ENCODE measurements at places on chromosomes 2 and 18.

DNA sequence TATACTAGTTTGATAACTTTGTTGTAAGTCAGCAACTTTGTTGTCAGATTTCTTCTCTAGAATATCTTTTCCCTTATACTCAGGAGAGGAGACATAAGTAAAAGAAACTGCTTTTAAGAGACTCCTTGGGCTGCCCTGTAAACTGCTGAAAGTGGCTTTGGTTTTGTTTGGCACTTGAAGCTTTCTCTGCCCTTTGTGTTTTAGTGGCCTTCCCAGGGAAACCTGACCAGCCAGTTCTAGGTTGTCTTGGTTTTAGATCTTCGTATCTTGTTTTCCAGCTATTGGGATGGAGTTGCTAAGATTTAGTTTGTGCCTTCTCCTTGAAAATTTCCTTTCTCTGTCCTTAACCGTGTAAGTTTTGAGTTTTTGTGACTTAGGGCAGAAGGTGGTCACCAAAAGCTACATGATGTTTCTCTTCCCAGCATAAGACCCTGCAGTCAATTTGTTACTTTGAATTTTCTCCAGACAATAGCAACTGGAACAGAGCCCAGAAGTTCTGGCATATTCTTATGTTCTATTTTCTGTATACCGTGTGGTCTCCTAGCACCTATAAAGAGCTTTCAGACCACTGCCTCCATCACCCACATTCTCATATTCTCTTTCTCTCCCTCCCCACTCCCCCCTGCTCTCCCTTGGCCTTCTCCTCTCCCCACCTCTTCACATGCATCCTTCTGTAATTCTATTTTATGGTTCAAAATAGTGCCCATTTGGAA is 81.1 kb downstream of the BOLA3 start:
- no peak for DNase-seq

GRCh38 chr2:64376926-64377325 is 77.0 kb upstream of the LGALSL start:
- DNase-seq: no peak

DNA sequence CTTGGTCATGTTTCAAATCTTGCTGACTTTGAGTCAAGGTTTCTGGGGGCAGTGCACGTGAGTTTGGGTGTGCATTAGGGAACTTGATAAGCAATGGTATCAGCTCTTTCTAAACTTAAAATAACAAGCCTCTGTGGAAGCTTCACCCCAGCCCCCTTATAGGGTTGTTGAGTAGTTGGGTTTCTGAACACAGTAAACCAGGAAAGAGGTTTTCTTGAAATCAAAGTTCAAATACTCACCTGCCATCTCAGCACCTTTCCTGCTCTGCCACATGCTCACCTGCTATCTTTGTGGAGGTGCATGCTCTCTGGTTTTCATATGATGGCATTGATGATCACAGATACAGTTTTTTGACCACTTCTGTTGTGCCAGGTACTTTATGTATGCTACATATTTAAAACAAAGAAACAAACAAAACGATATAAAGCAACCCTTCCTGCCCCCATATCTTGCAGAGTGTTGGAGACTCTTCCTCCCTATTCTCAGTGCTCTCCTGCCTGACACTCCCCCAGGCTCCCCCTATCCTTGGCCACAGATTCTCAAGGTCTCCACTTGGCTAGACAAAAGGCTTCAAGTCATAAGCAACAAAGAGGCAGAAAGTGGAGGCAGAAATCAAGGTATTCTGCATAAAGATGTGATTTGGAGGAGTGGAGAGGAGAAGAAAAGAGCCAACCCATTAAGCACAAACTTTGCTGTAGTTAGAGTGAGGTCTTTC is 360.6 kb downstream of the CYRIA start:
- DNase-seq: no peak

- no peak for DNase-seq
Observed at GRCh38 chr2:95350368-95350767, 52.1 kb upstream of the FAHD2A start.

DNA sequence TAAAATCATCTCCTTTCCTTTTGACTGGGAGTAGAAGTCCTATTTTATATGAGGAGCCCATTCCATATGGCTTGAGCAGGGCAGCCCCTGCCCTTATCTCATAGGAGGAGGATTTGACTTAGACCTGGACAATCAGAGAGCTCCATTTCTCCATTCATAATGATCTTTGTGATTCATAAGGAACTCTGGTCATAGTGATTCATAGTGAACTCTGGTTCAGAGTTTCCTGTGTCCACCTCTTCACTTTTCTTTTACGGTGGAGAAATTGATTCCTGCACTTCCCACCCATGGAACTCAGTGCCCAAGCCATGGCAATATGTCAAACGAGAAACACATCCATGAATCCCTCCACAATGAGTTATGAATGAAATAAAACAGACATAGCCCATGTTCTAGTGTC is 12.8 kb upstream of the MYO3B start:
- no peak for DNase-seq

GRCh38 chr2:217941886-217942728 is 60.7 kb downstream of the TNS1 start:
- DNase-seq: no peak

GRCh38 chr2:32452338-32453064 is 95.7 kb downstream of the BIRC6 start:
- no peak for DNase-seq

DNA sequence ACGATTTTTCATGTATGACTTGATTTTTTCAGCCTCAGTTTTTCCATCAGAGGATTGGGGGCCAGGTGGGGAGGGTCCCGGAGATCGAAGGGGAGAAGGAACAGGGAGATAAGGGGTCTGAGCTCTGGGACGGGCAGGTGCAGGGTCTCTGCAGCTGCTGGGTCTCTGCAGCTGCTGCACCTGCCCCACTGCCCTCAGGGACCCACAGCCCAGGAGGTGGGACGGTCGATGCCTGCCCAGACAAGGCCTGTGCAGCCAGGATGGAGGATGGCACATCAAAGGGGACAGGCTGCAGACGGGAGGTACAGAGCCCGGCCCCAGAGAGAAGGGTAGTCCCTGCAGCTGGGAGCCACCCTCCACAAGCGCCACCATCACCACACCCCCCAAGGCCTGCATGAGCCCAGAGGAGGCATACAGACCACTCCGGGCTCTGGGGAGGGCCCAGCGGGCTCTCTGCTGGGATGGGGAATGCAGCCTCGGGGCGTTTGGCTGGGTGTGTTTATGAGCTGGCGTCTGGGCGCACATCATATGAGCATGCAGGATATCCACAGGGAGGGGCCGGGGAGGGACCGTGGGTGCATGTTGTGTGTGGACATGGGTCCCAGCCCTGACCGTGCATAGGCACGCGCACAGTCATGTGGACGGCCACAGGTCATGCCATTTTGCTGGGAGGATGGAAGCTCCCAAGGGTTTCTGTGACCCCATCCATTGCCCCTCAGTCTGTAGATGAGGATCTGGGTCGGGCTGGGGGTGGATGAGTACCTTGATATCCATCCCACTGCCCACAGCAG is 34.9 kb upstream of the GPC1 start:
- no peak for DNase-seq

DNA sequence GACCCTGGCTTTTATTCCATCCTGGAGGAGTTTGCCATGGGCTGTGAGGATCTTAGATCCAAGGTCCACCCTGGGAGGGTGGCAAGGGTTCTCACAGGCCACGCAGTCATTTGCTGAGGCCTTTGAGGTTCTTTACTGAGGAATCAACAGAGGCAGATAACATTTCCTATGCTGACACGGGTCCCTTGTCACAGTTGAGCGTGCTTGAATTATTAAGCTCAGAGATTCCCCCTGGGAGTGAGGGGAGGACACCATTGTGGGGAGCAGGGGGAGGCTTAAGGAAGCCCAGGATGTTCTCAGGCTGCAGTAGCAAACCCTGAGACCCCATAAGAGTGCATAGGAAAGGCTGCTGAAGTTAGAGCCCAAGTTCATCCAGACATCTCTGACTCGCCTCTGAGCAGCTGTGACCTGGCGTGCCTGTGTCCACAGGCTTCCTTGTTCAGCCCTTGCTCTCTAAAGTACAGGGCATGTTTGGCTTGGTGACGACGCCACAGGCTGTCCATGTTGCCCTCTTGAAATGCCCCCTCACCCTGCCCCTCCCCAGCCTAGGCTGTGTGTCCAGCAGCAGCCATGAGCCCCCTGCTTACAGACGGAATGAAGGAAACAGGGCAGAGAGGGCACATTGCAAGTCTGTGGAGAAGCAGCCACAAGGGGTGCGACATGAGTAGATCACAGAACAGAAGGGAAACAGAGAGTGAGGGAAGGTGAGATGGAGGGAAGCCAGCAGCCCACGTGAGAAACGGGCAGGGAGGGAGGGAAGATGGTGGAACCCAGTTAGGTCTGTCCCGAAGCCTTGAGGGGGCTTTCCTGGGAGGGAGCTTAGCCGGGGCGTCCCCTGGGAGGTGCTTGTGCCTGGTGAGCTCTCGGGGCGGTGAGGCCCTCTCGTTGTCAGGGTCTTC is 34.0 kb downstream of the NAPG start:
- no peak for DNase-seq

DNA sequence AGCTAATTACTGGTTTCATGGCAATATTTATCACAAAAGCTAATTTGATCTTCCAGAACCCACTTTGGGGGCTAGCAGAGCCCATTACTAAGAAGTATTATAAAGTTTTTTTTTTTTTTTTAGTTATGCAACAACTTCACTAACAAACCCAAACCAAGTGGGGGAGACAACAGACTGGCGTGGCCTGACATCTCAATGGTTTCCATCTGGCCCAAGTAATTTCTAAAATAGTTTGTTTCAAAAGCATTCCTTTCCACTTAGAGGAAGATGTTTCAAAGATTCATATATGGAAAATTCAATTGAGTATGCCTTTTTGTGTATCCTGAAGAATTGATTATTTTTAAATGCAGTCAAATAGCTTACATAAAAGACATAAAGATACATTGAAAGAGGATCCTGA is 367.1 kb downstream of the HRH4 start:
- DNase-seq: no peak

GRCh38 chr2:102012061-102012614 is 20.4 kb downstream of the IL1R2 start:
- no peak for DNase-seq

DNA sequence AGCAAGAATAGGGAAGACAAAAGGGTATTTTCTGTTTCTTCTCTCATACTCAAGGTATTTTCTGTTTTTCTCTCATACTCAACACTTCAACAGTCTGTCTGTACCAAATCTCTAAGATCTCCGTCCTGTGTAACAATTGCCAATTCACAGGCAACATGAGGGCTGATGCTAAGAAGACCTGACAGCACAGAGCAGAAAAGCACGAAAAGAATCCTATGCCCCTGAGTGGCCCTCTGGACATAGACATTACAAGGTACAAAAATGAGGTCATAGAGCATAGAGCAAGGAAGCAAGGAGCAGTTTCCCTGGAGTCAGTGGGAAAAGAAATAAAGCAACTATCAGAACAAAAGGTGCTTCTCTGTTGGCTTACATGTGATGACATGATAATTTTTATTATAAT is 1612.6 kb upstream of the CELF4 start:
- DNase-seq: no peak

GRCh38 chr2:105298017-105298416 is 31.5 kb downstream of the TGFBRAP1 start:
- DNase-seq: no peak

DNA sequence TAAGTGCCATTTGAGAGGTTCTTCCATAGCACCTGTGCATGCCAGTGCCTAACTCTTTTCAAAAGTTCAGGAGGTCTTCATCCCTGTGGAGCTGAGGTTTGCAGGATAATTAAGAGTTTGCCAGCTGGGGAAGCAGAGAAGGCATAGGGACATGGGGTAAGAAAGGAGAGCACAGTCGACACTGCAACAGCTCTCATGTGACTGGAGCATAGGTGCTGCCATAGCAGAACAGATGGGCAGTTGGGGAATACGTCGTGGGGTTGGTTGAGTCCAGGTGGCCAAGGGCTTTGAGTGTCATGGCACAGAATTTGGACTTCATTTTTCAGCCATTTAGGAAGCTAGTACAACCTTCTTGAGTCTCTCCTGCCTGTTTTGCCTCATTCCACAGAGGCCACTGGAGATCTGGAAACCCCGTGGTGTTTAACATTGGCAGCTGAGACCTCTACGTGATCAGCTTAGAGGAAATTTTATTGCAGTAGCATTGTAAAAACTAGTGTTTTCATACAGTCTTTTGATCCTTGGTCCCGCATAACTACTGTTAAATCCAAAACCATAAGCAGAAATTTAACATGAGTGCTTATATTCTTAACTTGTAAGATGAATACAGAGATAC is 65.1 kb downstream of the CRIM1 start:
- DNase-seq: no peak

GRCh38 chr2:150520887-150521664 is 33.6 kb upstream of the RND3 start:
- no peak for DNase-seq

GRCh38 chr2:178947006-178947405 is 102.9 kb downstream of the CCDC141 start:
- DNase-seq: no peak

- DNase-seq: peak; percentile 64
Observed at GRCh38 chr2:138846216-138846821, 66.1 kb upstream of the NXPH2 start.

DNA sequence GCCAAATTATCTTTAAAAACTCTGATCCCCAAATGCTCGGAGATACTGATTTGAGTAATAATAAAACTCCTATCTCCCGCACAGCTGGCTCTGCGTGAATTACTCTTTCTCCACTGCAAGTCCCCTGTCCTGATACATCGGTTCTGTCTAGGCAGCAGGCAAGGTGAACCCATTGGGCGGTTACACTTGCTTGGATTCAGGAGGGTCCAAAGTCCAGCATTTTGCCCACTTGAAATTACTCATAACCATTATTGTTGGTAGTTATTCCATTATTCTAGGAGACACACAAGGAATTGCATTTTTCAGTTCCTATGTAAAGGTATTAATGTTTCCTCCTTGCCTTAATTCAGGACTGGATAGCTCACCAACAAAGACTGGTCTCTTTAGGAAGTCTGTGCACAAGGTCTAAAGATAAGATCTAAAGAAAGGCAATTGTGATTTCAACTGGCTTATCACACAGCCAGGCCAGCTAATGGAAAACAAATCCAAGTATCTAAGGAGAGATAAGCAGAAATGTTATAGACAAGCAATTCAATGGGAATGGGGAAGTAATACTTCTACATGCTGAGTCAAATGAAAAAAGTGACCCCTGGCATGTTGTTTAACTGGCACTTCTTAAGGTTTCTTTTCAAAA is 23.2 kb upstream of the NPC1 start:
- DNase-seq: no peak

DNA sequence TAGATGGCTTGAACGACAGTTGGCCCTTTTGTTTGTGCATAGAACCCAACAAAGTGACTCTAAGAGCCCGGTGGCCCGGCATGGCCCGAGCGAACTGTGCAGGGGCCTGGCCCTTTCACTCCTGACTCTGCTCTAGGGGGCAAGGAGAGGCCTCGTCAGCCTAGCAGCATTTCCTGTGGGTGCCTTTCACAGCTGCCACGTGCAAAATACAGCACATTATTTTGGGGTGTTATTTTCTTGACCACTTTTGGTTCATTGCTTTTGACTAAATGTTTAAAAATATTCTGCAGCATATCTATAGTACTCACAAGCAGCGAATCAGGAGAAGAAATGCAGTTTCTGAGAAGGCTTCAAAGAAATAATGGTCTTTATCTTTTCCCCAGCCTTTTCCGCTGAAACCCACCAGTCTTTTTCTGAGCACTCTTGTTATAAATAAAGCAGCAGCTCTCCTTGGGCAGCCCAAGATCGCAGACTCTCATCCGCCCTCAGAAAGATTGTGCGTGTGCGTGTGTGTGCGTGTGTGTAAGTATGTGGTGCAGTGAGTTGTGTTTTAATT is 31.3 kb downstream of the DGKD start:
- DNase-seq: peak; percentile 49

GRCh38 chr2:160934263-160934662 is 226.0 kb upstream of the TANK start:
- DNase-seq: no peak

GRCh38 chr2:176149481-176149938 is 1.8 kb upstream of the HOXD4 start:
- DNase-seq: no peak

GRCh38 chr2:120531863-120532600 is 186.1 kb downstream of the INHBB start:
- no peak for DNase-seq

All from MM.1S (cell line).